ENCODE measurements at places on chromosomes 16 and 17.
A peak's percentile ranks its signal among the peaks of the same experiment; 100 is the strongest.

GRCh38 chr16:23478566-23478965 is 25.6 kb upstream of the COG7 start:
- no peak for DNase-seq

- no peak for DNase-seq
Observed at GRCh38 chr16:70721202-70721963, 35.5 kb upstream of the MTSS2 start.

DNA sequence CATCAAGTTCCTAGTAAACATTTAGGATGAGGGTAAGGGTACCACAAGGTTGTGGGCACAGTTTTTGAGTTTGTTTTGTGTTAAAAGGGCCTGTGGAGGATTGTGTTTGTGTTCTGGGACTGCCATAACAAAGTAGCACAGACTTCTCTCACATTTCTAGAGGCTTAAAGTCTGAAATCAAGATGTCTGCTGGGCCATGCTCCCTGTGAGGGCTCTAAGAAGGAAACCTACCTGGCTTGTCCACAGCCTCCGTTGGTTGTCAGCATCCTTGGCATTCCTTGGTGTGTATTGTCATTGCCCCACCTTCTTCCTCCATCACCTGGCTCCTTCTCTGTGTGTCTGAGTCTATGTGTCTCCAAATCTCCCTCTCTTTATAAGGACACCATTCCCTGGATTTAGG is 808.1 kb upstream of the RBFOX1 start:
- no peak for DNase-seq

DNA sequence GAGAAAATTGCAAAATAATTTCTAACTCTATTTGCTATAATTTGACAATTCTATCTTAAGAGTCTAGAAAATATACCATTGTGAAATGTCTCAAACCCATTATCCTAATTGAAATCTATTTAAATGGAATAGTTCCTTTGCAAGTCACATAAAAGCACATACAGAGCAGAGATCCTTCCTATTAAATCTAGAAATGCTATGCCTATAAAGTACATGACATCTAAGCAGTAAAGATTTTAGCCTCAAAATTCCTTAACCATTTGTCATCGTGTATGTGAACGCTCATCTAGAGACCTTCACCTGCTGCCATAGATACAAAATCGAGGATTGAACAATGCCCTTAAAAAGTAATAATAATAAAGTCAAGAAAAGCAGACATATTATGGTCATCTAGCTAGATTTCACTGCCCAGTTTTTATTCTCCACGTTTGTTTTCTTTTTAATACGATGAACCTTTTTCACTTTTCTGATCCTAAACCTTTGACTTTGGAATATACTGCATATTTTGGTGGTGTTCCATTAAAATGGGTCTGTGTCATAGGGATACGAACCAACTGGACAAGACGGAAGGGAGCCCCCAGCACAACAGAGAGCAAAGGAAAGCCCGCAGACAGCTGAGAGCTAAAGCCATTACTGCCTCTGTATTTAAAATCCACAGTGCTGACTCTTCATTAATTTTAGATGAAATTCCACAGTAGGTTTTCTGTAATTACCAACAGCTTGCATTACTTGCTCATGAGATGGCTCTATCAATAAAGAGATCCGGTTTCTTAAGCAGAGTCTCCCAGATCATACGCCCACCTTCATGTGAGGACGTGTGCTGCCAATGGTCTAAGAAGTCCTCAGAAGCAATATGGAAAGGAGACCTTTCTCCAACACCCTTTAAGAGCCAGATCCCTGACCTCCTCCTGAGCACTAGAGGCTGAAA is 17.6 kb downstream of the TEX2 start:
- no peak for DNase-seq

GRCh38 chr17:60361889-60362288 is 30.0 kb downstream of the USP32 start:
- no peak for DNase-seq

DNA sequence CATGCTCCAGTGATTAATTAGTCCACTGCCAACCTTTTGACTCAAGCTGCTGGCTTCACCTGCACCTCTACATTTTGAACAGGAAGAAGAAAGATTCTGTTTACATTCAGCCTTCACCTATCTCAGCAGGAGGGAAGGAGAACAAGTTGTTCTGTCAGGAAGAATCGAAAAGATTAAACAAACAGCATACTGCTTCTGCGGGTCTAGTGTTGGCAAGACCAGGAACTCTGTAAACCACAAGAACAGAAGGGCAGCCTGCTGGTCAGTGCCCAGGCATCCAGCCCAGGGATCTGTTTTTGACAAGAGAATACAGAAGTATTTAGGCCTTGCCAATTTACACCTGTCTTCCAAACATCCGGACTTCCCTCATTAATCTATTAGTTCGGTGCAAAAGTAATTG is 189.7 kb downstream of the CHD9NB start:
- DNase-seq = no peak

- no peak for DNase-seq
Observed at GRCh38 chr17:15490634-15491261, 23.3 kb upstream of the CDRT4 start.

DNA sequence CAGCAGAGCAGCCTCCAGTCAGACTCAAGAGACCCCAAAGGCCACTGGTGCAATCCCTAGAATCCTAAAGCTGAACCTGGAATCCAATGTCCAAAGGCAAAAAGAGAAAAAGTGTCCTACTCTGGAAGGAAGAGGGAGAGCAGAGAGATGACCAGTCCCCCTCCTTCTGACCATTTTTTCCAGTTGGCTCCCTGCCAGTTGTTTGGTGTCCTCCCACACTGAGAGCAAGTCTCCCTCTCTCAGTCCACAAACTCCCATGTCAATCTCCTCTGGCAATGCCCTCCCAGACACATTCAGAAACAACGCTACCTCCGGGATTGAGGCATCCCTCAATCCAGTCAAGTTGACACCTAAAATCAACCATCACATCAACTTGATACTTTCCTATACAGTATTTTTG is 4.3 kb upstream of the CLEC19A start:
- no peak for DNase-seq

- no peak for DNase-seq
Observed at GRCh38 chr17:66220079-66220835, 9.0 kb downstream of the APOH start.

GRCh38 chr16:58730724-58731370 is 3.3 kb downstream of the GOT2 start:
- DNase-seq = no peak

DNA sequence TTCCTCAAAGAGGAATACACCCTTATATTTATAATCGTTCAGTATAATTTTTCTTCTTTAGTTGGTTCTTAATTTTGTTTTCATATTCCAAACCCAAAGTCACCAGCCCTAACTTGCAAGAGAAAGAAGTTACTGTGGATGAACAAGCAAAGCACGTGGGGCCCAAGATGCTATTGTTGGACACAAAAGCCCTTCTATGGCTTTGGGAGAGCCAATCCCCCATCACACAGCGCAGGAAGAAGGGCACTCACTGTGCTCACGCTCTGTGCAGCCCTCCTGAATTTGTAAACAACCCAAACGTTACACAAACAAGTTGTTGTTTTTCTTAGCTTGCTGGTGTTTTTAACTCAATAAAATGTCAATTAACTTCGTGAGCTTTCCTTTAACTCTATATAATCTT is 22.5 kb downstream of the SPPL2C start:
- DNase-seq = no peak

DNA sequence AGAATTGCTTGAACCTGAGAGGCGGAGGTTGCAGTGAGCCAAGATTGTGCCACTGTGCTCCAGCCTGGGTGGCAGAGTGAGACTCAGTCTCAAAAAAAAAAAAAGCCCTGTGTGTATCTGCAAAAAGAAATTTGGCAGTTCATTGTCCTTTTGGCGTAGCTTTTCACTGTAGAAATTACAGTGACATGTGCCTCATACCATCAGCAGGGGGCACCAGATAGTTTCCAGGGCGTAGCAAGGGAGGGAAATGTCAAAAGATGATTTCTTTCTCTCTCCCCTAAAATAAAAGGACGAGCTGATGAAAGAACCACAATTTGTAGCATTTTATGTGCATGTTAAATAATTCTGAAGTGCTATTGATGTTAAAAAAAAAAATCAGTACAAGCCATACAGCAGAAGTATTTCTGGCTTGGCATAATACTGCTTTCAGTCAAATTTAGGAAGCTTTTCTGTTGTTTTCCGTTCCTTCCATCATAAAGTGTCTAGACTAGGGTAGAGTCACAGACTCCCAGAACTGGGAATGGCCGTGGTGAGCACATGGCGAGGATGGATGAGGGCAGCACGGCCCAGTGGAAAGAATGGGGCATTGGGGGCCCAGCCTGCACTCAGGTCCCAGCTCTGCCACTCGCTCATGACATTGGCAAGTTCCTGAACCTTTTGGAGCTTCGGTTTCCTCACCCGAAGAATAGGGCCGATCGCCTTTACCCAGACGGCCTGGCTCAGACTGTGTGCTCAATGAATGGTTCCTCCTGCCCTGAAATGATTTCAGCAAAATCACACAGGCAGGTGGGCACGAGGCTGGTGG is 59.8 kb upstream of the RPH3AL start:
- DNase-seq = peak; percentile 63

DNA sequence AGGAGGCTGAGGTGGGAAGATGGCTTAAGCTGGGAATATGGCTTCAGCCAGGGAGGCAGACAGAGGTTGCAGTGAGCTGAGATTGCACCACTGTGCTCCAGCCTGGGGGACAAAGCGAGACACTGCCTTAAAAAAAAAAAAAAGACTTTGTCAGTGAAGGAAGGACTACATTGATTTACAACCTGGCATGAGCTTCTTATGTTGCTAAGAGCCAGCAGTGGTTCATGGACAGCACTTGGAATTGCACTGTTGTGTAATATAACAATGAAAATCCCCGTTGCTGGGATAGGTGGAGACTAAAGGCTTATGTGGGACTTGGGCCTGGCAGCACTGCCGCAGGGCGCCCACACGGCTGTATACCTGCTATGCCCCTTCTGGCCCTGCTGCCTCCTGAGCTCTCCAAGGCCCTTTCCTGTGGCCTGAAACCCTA is 14.1 kb upstream of the SLC16A5 start:
- DNase-seq = no peak

- DNase-seq = no peak
Observed at GRCh38 chr17:66971730-66972441, 7.4 kb downstream of the CACNG4 start.

GRCh38 chr17:69098625-69099024 is 37.9 kb upstream of the ABCA9 start:
- DNase-seq = no peak

DNA sequence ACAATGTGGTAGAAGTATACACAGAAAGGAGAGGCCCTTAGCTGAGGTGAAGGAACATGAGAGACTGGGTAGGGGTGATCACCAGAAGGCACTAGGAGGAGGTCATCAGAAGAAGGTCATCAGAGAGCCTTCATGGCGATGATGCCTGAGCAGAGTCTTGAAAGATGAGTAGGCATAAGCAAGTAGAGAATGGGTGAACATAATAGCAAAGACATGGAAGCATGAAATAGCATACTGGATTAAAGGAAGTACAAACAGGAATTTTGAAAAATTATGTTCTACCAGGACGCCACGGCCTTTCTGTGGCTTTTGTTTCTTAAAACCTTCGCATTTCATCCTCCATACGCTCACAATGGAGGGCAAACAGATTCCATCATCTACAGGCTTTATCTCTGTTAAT is 2.9 kb downstream of the IKZF3 start:
- no peak for DNase-seq

DNA sequence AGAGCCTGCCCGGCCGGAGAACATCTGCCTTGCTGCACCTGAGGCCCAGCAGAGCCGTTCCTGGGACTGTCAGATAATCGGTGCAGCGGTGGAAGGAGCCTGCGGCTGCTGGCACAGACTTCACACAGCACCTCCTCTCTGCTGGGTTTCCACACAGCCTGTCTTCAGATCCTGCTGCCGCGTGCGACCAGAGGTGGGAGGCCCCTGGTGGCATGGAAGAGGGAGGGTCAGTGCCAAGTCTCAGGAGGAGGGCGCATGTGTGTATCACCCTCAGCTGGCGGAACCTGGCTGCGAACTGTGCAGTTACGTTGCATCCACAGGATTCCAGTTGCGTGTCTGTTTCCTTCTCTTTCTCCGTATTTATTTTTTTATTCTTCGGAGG is 3.3 kb downstream of the CDK5R1 start:
- no peak for DNase-seq

DNA sequence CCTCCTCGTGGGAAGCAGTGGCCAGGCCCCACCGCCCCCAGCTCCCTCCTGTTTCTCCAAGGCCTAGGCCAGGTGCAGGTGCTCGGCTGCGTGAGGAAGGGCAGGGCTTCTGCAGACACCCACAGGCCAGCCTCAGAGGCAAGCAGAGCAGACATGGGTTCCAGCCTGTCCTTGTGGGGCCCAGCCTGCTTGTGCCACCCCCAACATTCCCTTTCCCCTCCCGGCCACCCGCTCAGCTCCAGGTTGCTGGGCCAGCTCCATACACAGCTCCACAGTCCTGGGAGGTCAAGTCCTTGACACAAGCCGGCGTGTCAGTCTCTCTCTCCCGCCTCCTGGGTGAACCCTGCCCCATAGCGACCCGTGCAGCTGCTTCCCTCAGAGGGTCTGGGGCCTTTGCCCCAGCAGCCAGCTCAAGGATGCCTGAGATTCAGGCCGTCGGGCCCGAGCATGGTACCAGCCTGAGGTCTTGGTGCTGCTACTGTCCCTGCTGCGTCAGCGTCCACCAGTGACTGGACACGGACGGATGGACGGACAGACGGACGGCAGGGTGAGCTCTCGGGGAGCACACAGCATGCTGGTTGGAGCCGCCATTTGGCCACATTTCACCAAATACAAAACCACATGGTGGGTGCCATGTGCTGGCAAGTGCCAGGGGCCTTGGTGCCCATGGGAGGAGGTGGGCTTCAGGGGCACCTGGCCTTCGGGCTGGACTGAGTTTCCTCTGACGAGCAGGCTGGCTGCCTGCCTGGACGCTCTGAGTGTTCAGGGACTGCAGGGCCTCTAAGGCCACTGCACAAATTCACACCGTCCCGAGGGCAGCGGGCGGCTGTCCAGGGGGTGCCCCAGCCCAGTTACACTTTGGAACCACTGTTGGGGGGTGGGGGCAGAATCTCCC is 8.0 kb downstream of the SECTM1 start:
- no peak for DNase-seq

GRCh38 chr17:61426482-61427304 is 25.5 kb upstream of the TBX4 start:
- DNase-seq = no peak

GRCh38 chr17:42798383-42799380 is at the start of the genes CNTD1 and COA3:
Gene CNTD1 (plus strand): TSS chr17:42798861. CDS start chr17:42799068, 207 bp downstream.
Gene COA3 (minus strand): TSS chr17:42798704. CDS start chr17:42798681, 23 bp downstream.
- DNase-seq = peak; percentile 54

DNA sequence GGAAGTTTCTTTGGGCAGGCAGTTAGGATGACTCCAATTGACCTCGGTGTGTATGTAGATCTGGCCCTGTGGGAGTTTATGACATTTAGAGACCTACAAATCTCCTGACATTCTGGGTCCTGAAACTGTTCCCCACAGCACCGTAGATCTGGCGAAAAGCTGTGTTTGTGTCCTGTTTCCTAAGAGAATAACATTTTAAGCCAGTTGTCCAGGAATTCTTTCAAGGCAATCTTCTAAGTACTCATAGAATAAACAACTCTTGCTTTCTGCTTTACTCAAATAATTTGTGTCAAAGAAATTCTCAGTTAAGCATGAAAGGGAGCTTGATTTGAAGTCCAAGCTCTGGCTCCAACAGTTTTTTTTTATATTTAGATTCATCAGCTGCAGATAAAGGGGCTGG is 78.5 kb upstream of the ELAC2 start:
- DNase-seq = no peak
